Spinal cord (tissue), 10 donors: ENCODE measurements at places on chromosomes 13 and 19.

DNA sequence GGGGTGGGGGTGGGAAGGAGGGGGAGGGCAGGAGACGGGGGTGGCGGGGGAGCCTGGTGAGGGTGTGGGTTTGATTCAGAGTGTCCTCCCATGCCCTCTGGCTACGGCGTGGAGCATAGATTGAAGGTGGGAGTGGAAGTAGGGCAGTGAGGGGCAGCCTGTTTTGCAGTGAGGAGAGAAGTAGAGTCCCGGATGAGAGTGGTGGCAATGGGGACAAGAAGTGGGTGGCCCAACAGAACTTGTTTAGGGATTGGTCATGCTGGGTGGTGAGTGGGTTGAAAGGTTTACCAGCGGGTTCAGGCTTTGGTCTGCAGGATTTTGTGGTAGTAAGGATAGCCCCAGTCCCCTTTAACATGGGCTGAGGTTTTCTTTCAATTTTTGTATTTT is 35.5 kb downstream of the SIPA1L3 start:
- H3K4me1 ChIP-seq: peaks cover 6% of the 10 kb centered on the region
- H3K27me3 ChIP-seq: no peaks in the 10 kb centered on the region
- H3K4me3 ChIP-seq: no peak overlapping the region
- DNase-seq: no peak

- no peak overlapping the region for H3K4me3 ChIP-seq
- H3K27me3 ChIP-seq: no peaks in the 10 kb centered on the region
- no peaks in the 10 kb centered on the region for H3K36me3 ChIP-seq
- H3K27ac ChIP-seq: no peak overlapping the region
- no peak for DNase-seq
Measured at GRCh38 chr13:50244713-50245574, 229.7 kb downstream of the KCNRG start.

DNA sequence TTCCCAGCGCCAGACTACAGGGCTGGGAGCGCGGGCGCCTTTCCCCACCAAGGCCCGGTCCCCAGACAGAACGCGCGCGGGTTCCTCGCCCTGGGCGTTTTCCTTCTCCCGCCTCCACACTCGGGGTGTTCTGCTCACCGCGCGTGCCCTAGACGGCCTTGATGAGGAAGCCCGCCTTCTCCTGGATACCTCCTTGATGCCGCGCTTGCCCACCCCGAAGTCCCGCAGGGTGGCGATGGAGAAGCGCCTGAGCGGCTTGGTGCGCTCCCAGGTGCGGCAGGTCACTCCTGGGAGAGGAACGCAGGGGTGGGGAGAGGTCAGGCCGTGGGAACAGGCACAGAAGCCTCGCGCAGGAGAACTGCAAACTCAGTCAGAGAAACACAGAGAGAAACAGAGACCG is 34.8 kb downstream of the CYP2B6 start:
- H3K4me3 ChIP-seq: no peak overlapping the region
- peaks cover 17% of the 10 kb centered on the region for H3K27me3 ChIP-seq
- H3K4me1 ChIP-seq: no peaks in the 10 kb centered on the region
- no peaks in the 10 kb centered on the region for H3K36me3 ChIP-seq
- no peak for DNase-seq
- no peak overlapping the region for H3K27ac ChIP-seq

- peaks cover 44% of the 10 kb centered on the region for H3K4me1 ChIP-seq
- no peaks in the 10 kb centered on the region for H3K27me3 ChIP-seq
- no peak overlapping the region for H3K4me3 ChIP-seq
- H3K36me3 ChIP-seq: peaks cover 48% of the 10 kb centered on the region
- DNase-seq: no peak
- H3K27ac ChIP-seq: no peak overlapping the region
Measured at GRCh38 chr19:3389446-3389778, 23.0 kb downstream of the NFIC start.

GRCh38 chr19:29675650-29676186 is 10.5 kb downstream of the PLEKHF1 start:
- H3K27ac ChIP-seq: no peak overlapping the region
- DNase-seq: no peak

DNA sequence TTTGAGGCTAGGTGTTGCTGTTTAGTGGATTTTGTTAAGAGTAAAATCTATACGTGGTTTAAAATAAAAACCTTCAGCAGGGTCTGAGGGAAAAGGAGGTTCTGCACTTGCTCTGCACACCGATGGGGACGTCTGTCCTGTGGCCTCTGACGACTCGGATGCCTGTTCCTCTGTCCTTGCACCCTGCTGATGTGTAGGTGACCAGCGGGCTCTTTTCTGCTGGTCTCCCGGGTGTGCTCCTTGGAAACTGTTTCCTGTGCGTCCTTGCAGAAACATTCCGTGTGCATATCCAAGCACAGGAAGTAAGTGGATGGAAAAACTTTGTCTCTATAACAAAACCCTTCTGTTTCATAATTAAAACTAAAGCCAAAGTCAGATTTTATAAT is 3.8 kb downstream of the ATP4B start:
- no peak overlapping the region for H3K4me3 ChIP-seq
- peaks cover 31% of the 10 kb centered on the region for H3K4me1 ChIP-seq
- H3K36me3 ChIP-seq: peaks cover 20% of the 10 kb centered on the region
- no peak overlapping the region for H3K27ac ChIP-seq

DNA sequence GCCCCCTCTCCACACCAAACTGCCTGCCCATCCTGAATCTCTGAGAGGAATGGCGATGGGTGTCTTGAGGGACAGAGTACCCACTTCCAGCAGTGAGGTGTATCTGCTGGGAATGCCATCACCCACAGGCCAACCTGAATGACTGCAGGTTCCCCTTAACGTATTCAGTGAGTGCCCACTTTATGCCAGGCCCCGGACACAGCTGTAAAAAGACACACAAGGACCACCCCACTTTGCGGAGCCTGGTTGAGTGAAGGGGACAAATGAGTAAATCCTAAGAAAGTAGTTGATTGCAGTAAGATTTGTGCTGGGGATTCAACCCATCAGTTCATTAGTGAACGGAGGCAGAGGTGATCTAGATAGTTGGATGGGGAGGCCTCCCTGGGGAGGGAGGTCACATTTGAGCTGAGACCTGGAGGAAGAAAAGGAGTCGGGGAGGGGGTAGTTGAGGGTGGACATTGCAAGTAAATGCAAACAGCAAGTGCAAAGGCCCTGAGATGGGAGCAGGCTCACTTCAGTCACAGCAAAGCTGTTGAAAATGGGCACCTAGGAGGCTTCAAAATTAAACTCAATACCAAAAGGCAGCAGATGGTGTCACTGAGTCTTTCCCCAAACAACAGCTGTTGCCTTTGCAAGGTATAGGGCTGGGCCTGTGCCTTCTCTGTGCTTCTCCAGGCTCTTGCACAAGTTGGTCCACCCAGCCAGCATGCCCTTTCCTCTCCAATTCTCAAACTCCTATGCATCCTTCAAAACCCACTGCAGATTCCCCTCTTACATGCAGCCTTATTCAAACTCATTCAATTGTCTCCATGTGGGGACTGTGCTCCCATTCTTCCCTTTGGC is 4.3 kb downstream of the GDF15 start:
- H3K36me3 ChIP-seq: no peaks in the 10 kb centered on the region
- no peak overlapping the region for H3K4me3 ChIP-seq
- peaks cover 14% of the 10 kb centered on the region for H3K27me3 ChIP-seq

DNA sequence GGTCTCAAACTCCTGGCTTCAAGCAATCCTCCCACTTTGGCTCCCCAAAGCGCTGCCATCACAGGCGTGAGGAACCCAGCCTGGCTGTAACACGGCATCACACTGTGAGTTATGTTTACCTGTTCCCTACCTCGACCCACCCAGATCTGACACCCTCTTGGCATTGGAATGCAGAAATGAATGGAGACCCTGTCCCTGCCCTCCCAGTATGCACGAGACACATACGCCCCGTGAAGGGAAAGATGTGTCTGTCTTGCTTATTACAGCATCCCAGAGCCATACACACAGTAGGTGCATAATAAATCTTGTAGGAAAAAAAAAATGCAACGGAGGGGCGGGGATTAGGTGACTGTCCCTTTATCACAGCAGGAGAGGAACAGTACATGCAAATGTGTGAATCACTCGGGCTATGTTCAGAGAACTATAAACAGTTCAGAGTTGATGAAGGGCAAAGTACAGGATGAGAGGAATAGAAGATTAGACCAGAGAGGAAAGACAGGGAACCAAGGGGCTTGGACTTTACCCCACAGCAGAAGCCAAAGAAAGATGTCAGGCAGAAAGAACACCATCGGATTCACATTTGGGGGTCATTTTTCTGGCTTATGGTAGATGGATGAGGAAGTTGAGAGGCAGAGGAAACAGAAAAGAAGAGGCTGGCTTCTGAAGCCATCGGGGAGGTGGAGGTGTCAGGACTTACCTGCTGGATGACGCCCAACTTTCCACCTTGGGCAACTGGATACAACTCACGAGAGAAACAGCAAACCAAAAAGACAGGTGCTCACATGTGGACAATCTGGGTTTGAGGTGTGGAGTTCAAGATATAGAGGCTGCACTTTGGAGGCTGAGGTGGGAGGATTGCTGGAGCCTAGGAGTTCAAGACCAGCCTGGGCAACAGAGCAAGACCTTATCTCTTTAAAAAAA is 94.3 kb downstream of the INSR start:
- no peak for DNase-seq
- no peaks in the 10 kb centered on the region for H3K27me3 ChIP-seq
- no peaks in the 10 kb centered on the region for H3K36me3 ChIP-seq
- no peak overlapping the region for H3K27ac ChIP-seq

DNA sequence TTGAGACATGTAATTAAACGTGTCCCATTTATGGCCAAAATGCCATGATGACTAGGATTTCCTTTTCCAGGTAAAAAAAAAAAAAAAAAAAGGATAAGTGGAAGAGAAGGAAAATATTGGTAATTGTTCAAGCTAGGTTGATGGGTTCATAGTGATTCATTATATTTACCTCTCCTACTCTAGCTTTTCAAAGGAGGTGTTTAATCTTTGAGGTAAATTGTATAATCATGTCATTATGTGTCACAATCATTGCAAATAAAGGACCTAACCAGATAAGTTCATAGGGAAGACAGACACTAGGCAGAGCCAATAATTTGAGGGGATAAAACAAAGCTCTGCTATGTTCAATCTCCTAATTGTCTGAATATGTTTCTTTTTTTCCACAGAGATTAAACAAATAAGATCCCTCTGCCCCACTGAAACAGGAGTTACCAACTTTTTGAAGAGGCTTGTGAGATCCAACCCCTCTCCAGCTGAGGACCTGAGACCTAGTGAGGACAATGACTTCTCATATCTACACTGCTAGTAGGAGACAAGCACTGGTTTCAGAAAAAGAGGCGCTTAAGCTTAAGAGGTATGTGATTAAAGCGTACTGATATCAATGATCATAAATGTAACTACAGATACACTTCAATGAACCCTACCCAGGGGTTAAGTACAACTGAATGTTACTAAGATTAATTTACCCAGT is 61.4 kb downstream of the USP12 start:
- no peaks in the 10 kb centered on the region for H3K36me3 ChIP-seq
- no peaks in the 10 kb centered on the region for H3K27me3 ChIP-seq
- no peak overlapping the region for H3K4me3 ChIP-seq

DNA sequence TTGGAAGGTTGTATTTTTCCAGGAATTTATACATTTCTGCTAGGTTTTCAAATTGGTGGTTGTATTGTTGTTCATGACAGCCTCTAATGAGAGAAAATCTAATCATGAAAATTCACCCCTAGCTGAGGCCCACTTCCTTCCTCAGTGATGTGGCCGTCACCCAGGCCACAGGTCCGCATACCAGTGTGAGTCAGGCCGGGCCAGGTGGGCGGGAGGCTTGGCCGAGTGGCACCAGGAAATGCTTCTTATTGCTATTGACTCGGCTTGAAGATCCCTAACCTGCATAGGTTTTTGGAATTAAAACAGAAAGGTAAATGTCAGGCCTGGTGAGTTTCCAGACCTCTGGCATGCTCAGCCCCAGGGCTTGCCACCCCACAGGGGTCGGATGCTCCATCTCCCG is 88.7 kb downstream of the SCGB2B2 start:
- no peaks in the 10 kb centered on the region for H3K36me3 ChIP-seq
- H3K27me3 ChIP-seq: no peaks in the 10 kb centered on the region
- H3K27ac ChIP-seq: no peak overlapping the region
- DNase-seq: no peak

GRCh38 chr13:32889986-32890565 is 126.1 kb upstream of the KL start:
- no peak overlapping the region for H3K4me3 ChIP-seq
- DNase-seq: no peak
- no peak overlapping the region for H3K27ac ChIP-seq
- no peaks in the 10 kb centered on the region for H3K36me3 ChIP-seq

- no peaks in the 10 kb centered on the region for H3K36me3 ChIP-seq
- DNase-seq: no peak
- H3K27me3 ChIP-seq: no peaks in the 10 kb centered on the region
- no peak overlapping the region for H3K27ac ChIP-seq
Measured at GRCh38 chr13:67043901-67044300, 186.2 kb downstream of the PCDH9 start.

- H3K27ac ChIP-seq: no peak overlapping the region
- H3K4me1 ChIP-seq: peaks cover 41% of the 10 kb centered on the region
- H3K36me3 ChIP-seq: peaks cover 62% of the 10 kb centered on the region
- H3K27me3 ChIP-seq: no peaks in the 10 kb centered on the region
- no peak for DNase-seq
Measured at GRCh38 chr19:33505148-33505547, 16.4 kb downstream of the PEPD start.

DNA sequence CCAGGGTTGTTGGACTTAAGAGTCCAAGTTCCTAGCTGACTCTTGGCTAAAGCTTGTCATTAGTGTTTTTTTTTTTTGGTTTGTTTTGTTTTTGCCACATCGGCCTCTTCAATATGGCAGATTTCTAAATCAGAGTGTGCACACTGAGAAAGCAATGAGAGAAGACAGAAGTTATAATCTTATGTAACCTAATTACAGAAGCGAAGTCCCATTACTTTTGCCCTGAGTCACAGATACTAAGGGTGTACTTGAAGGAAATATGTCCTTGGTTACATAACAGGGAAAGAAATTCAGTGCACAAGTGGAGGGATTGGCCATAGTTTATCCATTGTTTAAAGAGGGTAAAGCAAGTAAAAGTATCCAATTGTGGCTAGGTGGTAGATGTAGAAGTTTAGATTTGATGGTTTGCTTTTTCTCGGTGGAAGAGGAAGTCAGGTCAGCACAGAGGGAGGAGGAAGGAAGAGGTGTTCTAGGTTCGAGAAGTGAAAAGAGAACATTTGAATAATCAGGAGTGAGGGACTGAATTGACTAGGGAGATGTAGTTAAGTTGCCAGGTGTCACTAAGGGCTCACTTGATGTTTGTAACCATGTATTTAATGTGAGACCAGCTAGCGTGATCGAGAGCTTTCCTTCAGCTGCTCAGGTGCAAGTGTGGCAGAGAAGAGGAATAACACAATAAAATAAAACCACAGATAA is 12.2 kb downstream of the GTF2F2 start:
- no peaks in the 10 kb centered on the region for H3K27me3 ChIP-seq
- no peaks in the 10 kb centered on the region for H3K4me1 ChIP-seq
- no peak overlapping the region for H3K4me3 ChIP-seq
- H3K27ac ChIP-seq: no peak overlapping the region
- no peaks in the 10 kb centered on the region for H3K36me3 ChIP-seq
- DNase-seq: no peak

- H3K4me1 ChIP-seq: peaks cover 19% of the 10 kb centered on the region
- no peak overlapping the region for H3K4me3 ChIP-seq
- H3K27ac ChIP-seq: peak overlapping the region; percentile 43
- no peaks in the 10 kb centered on the region for H3K36me3 ChIP-seq
- peaks cover 4% of the 10 kb centered on the region for H3K27me3 ChIP-seq
- DNase-seq: no peak
Measured at GRCh38 chr13:30835442-30835841, 70.6 kb upstream of the MEDAG start.

GRCh38 chr13:98576200-98576945 is 534 bp downstream of the STK24 start:
- no peaks in the 10 kb centered on the region for H3K27me3 ChIP-seq
- peak overlapping the region; percentile 78 for H3K4me3 ChIP-seq
- no peaks in the 10 kb centered on the region for H3K36me3 ChIP-seq
- no peak for DNase-seq
- H3K4me1 ChIP-seq: peaks cover 21% of the 10 kb centered on the region
